ENCODE measurements at places on chromosomes 3 and 15.

DNA sequence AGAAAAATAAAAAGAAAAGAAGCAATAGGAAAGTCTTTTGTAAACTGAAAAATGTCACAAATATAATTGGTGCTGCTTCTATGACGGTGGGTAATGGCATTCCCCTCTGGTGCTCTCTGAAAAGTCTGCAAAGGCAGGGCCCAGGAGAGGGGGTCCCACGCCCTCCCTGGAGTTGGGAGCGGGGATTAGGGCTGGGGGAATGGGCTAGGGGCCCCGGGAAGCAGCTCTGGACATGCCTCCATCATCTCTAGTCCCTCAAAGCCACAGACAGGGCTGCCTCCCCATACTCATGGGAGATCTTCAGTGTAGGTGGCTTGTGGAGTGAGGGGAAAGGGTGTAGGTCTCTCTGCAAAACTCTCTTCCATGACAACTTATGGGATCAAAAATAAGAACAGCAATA is 7.8 kb upstream of the RHCG start:
- DNase-seq = no peak

GRCh38 chr15:92892201-92892555 is 7.9 kb upstream of the CHD2 start:
- no peak for DNase-seq

DNA sequence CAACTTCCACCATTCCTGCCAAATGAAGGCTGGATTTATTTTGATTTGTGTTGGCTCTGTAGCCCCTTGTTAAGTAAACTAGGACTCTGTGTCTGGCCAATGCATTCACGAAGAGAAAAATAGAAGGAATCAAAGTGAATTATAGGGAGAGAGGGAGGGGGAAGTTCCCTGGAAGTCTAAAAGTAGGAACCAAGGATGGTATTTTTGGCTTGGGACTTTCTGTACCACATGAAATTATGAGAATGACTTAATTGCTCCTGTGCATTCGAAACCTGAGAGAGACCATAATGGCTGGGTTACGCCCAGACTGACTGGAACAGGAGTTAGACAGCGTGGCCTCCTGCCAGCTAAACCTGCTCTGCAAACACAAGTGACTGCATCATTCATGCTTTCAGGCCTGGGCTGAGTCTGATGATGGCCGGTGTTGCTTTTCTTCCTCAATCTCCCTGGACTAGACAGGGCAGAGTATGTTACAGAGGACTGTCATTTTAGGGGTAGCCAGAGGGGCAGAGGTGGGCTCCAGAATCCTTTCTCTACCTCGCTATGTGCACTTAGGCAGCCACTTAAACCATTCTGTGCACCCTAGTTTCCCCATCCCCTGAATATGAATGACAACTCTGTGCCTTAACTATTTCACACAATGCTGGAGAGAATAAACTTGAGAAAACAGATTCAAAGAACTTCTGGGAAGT is 58.9 kb downstream of the MYO1E start:
- DNase-seq = no peak

- no peak for DNase-seq
These were observed 2.2 kb downstream of the IGF1R start for GRCh38 chr15:98650417-98651035.

GRCh38 chr3:140152851-140153639 is 218.1 kb downstream of the CLSTN2 start:
- DNase-seq = no peak

GRCh38 chr3:100836661-100837060 is 127.4 kb downstream of the TFG start:
- no peak for DNase-seq

Measured in OCI-LY7 (cell line).